ENCODE measurements at places on chromosomes 2 and 18.

GRCh38 chr18:22398464-22398863 is 19.3 kb downstream of the CTAGE1 start:
- no peak for DNase-seq

GRCh38 chr18:23135550-23136325 is 453 bp downstream of the CABLES1 start:
- DNase-seq, result no peak

DNA sequence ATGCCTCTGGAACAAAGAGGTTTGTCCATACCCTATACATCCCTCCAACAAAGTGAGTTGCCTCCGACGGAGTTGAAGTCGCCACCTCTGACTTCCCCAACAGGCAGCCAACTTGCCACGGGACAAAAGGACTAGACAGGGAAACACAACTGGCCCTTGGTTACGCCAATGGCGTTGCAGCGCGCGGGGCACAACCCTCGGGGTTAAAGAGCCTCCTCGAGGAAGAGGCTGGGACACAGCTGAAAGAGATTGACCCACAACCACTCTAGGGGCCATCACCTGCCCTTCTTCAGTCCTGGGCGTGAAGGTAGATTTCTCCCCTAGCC is 545 bp downstream of the GTF3C2 start:
- DNase-seq, result no peak

- DNase-seq, result no peak
These were observed 143.9 kb downstream of the ESCO1 start for GRCh38 chr18:21456428-21457178.

DNA sequence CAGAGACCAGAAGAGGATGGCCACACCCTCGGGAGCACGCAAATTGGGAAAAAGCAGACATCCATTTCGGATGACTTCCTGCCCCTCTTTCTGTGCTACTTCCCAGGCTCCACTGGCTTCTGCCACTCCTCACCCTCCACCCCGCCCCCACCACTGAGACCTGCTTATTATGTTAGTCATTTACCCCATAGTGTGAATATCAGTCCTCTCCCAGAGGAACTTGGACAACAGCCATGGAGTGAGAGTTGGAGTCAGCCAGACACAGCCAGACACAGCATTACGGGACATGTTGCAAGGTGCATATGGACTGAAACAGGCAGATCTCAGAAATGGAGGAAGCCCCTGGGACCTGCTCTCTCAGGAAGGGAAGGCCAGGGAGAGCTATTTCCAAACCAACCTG is 51.8 kb downstream of the CTIF start:
- no peak for DNase-seq

GRCh38 chr2:54208364-54209240 is 47.4 kb downstream of the TSPYL6 start:
- no peak for DNase-seq

GRCh38 chr2:125424266-125424785 is 1231.6 kb upstream of the GYPC start:
- no peak for DNase-seq

DNA sequence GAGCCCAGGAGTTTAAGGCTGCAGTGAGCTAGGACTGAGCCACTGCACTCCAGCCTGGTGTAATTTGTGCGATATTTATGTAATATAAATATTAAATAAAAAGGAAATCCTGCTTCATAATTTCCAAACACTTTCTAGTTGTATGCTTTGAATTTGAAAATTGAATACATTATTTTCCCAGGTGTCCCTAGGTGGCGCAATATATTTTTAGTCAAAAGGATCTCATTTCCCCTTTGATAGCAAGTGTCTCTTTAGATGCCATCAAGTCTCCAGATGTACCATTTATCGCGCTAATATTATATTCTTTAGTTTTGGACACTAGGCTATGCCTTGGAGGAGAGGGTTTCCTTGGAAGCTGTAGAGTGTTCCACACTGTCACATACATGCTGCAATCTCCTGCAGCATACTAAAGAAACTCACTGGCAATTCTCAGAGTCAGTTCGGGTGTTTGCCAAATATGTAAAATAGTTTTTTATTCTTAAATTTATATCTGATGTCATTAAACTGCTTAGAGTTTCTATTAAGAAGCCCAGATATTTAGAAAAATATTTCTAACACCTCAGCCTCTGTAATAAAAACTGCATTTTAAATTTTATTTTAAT is 5.6 kb upstream of the WDR7 start:
- no peak for DNase-seq

DNA sequence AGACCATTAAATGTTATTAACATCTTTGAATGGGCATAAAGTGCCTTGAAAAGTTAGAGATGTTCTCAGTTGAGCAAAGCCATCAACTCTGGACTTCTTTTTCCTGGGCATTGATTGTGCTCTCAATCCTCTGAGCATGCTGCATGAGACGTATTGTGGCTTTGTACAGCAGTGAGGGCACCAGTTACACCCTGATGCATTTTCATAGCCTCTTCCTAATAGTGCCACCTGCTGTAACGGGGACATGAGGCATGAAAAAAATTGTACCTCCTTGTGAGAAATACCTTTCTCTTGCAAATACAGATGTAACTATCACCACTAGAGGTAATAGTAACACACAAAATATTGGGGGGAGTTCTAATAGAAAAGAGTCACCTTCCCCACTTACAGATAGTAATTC is 697.5 kb downstream of the TMEM182 start:
- DNase-seq, result no peak

DNA sequence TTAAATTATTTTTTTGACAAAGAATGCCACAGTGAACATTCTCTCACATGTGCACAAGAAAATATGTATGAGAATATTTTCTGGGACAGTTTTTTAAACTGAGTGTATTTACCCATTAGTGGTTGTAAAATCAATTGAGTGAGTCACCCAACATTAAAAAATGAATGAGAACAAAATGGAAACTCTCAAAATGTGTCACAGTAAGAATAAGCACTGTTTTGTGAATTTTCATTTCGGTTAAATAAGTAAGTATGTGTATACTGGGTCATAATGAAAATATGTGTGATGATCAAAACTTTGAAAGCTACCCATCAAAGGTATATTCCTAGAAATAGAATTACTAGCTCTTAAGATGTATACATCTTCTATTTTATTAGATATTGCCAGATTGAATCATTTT is 11.6 kb downstream of the BABAM2 start:
- DNase-seq, result no peak

GRCh38 chr18:33051407-33051806 is 278.6 kb upstream of the KLHL14 start:
- peak; percentile 19 for DNase-seq

GRCh38 chr2:86636842-86637241 is 13.2 kb upstream of the RNF103 start:
- DNase-seq, result no peak

- DNase-seq, result no peak
These were observed at the start of gene PPM1B for GRCh38 chr2:44168681-44169154. PPM1B (plus strand) TSS chr2:44168875; CDS start chr2:44201200, 32,325 bp downstream.

DNA sequence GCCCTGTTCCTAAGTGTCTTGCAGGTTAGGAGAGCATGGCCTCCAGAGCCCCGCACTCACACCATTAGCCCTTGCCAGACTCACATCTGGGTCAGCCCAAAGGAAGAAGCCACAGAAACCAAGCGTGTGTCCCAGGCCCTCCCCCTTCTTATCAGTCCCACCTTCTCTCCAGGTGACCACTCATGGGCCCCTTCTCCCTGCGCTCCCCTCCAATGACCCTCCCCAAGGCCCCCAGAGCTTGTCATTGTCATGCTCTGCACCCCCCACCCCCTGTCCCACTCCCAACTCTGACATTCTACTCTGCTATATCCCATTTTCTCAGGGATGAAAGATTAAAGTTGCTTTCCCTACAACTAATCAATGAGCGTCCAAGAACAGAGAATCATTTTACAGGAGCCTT is 30.1 kb downstream of the CAPN14 start:
- DNase-seq, result no peak

DNA sequence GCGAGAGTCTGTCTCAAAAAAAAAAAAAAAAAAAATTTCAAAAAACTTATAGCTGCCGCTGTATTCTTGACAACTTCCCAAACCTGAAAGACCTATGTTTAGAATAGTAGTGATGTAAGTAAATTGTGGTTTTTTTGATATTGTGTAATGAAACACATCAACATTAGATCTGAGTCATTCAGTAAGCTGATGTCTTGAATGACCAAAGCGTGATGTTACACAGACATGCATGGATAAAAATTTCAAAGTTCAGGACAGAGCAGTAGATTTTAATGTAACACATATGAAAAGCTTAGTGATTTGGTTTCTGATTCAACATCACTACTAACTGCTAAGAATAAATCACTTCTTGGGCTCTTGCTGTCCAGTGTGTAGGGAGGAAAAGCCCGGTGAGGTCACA is 69.3 kb upstream of the MEX3C start:
- DNase-seq, result no peak

DNA sequence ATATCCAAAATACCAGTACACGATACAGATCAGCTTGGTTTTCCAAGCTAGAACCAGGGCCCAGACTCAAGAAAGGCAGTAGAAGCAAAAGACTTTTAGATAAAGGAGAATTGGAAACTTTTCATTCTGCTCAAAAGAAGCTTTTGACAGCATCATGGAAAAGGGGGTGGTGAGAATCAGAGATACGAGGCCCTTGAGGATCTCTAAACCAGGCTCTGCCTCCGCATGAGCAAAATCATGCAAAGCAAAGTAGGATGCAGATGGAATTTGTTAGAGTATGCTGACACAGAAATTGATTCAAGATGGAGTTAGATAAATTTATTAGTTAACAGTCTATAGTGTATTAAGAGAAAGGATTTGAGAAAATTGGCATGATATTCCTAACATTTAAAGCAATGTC is 39.8 kb downstream of the FAM98A start:
- DNase-seq, result no peak

DNA sequence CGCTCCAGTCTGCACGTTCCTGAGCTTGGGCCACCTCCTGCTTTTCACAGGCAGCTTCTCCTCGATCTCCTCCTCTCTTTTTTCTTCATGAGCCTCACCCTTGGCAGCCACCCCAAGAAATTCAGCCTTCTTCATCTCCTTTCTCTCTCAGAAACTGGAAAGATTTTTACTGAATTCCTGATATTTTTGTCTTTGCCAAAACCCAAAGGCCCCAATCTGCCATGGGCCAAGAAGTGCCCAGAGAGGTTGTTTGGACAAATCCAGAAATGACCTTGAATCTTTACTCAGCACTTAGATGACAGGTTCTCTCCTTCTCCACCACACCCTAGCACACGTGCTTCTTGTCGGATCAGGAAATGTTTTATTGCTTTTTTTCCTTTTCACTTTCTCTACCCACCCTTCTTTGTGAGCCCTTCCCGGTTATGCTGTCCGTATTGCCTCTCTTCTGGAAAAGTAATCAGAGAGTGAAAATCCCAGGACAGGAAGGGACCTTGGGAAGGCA is 134.5 kb upstream of the TNP1 start:
- no peak for DNase-seq

DNA sequence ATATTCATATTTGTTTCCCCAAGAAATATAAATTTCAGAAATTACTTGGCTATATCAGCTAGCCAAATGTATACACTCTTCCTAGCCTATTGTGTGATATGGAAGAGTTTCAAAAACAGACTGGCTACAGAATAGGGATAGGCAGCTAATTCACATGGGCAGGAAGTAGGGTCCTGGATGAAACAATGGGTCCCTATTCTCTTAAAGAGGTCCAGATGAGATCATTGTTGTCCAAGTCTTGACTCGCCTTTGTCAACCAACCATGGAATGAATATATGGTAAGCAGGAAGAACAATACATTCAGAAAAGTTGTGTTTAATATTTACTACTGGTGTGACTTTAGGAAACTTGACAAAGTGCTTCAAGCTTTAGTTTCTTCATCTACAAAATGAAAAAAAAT is 319.9 kb downstream of the NBAS start:
- DNase-seq, result no peak

- no peak for DNase-seq
These were observed 5.3 kb downstream of the ADCY3 start for GRCh38 chr2:24914713-24915112.

GRCh38 chr2:67260343-67261277 is 136.5 kb upstream of the ETAA1 start:
- DNase-seq, result no peak

- DNase-seq, result no peak
These were observed 659.3 kb upstream of the TMEFF2 start for GRCh38 chr2:192854031-192854430.

DNA sequence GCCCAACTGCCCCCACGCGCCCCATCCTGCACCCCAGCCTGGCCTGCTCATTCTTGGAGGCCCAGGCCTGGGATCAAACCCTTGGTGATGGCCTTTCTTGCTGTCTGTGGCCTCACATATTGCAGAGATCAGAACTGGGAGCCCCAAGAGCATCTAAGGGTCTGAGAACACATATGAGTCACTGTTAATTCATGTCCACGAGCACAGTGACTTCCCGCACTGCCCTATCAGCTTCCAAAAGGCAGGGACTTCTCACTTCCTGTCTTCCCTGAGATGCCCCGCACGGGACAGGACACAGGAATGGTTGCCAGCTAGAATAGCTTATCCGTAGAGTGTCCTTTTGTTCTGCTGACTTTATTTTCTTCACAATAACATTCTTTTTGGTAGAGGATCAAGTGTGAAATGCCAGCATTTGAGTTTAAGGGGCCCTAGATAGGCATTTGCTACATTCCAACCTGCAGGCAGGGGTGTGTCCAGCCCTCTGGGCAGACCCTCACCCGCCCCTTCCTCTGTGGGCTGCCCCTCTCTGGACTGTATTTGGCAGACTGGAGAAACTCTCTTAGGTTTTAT is 21.1 kb upstream of the CELF4 start:
- no peak for DNase-seq

DNA sequence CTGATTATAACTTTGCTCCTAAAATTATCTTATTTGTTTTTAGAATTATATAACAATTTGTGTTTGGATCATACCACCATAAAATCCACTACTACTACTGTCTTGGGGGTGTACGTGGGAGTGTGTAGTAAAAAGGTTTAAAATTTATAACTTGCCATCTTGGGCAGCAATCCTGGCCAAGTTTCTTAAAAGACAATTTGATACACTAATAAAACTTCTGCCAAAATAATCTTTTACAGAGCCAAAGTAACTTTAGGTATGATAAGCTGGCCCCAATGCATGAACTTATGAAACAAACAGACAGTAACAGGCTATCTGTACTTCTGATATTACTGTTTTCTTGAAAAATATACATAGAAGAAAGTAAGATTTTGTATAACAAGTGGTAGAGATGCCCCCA is 11.3 kb upstream of the UBE2E3 start:
- DNase-seq, result no peak

- no peak for DNase-seq
These were observed 269.3 kb downstream of the TNS1 start for GRCh38 chr2:217733461-217733860.

DNA sequence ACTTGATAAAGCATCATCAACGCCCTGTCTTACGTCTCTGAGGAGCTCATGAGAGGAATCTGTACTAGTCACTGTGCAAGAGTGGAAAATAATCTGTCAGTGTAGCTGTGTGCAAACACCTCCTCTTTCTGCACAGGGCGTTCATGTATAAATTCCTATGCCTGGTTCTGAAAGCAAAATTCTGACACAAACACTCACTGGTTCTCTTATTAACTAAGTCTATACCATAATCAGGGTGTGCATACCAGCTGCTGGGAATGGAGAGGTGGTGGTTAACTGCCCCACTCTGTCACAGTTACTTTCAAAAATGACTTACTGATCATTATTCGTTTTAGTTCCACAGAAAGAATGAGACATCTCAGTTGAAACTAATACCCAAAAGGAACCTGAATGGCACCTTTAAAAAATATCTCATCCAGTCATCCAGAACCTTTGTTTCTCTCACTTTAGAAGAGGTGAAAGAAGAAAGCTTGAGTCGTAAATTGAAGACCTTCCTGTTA is 35.7 kb downstream of the STK39 start:
- no peak for DNase-seq

All from right renal pelvis (tissue), 4 donors.